ENCODE measurements at places on chromosomes 7 and 10.

DNA sequence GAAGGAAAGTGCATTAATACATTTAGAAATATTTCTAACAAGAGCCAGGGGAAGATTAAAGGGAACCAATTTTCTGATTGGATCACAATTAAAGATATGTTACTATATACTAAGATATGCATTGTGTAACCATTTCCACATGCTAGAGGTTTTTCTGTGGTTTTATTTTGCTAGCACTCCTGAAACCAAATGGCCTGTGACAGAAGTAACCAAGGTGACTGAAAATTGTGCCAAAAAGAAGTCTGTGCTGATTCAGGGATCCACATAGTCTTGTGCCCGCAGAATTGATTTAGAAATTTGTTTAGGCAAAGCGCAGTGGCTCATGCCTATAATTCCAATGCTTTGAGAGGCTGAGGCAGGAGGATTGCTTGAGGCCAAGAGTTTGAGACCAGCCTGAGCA lies 1.8 kb downstream of the CC2D2B start:
- no peak for DNase-seq

- DNase-seq, result no peak
These were observed 195.8 kb upstream of the FAM3C start for GRCh38 chr7:121591926-121592325.

DNA sequence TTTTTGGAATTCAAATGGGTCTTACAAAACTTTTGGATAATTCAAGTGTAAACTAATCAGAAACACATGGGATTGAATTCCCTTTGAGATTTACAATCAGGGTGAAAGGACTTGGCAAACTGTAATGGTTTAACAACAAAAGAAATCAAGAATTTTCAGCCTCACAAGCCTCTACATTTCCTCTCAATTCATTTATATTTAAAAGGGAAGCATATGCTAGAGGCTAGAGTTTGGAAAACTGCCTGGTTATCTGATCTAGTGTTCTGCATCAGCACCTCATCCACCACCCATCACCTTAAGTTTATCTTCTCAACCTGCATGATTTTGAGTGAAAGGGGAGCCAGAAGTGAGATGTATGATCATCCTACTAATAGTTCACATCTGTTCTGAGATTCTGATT lies 120.7 kb downstream of the TES start:
- no peak for DNase-seq

DNA sequence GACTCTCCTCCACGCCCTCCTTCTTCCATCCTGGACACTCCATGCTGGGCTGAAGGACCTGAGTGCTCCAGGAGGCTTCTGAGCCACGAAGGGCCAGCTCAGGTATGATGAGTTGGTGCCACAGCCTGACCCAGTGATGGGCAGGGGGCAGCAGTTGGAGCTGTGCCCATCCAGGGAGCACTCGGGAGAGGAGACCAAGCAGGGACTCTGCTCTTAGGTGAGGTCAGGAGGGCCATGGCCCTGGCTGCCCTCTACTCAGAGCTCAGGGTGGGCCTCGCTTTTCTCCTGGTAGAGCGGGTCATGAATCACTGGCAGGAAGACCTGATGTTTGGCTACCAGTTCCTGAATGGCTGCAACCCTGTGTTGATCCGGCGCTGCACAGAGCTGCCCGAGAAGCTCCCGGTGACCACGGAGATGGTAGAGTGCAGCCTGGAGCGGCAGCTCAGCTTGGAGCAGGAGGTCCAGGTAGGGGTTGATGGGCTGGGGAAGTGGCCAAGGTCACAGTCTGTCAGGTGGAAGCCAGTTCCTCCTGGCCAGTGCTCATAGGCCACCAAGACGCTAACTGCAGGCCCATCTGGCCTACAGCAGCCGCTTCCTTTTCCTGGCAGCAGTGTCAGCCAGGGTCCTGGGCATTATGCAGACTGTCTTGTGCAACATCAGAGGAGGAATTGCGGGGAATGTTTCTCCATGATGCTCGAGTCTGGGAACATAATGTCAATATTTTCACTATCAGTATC lies 50.8 kb downstream of the ALOX5 start:
- DNase-seq, result no peak

- DNase-seq, result no peak
These were observed 20.5 kb downstream of the TRPV5 start for GRCh38 chr7:142913051-142913450.

DNA sequence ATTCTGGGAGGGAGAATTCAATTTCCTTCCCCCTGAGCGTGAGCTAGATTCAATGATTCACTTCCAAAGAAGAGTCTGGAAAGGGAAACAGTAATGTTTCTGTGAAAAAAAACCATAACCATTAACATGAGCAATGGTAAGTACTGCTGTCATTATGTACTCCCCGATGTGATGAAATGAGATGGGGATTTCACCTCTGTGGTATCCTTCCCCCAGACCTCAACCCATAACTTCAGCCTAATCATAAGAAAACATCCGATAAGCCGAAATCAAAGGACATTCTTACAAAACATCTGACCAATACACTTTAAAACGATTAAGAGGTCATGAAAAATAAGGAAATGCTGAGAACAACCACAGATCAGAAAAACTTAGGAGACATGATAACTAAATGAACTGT lies 27.2 kb downstream of the EZH2 start:
- no peak for DNase-seq

DNA sequence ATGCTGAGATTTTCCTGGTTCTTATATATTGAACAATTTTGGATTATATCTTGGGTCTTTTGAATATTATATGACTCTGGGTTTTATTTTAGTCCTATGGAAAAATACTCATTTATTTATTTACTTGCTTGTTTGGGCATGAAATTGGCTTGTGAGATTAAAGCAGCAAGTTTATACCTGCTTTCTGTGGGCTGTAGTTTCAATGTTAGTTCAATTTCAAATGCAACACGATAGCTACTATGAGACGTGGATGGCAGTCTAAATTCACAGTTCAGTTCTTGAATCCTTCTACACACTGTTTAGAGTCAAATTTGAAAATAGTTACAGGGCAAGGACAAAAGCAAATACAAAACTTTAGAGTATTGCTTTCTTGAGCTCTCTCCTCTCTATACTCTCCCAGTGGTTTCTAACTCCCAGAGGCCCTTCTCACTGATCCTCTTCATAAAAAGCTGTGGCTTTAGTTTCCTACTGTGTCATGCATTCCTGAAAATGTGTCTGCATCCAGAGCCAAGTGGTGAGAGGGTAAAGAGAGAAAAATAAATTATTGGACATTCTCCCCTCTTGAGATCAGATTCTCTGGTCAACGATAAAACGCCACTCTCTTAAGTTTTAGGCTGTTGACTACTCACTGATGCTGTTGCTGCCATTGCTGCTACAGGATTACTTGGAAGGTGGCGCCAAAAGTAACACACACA lies 34.4 kb downstream of the POLR1F start:
- no peak for DNase-seq

- peak; percentile 76 for DNase-seq
These were observed 56.5 kb upstream of the PCGF5 start for GRCh38 chr10:91163869-91164474.

DNA sequence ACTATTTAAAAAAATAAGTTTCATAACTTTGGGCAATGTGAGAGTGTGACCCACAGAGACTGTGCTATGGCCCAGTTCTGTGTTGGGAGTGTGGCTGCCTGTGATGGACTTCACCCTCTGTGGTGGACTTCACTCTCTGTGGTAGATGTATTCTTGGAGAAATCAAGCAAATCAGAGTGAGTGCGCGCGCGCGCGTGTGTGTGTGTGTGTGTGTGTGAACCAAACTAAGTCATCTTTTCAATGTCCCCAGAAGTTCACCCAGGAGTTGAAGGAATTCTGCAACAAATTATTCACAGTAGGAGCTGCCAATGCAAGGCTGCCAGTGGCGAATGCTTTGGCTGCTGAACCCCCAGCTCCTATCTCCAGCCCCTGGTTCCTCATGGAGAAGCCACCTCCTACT lies 184.5 kb downstream of the ADAM12 start:
- DNase-seq, result no peak

GRCh38 chr10:130380056-130380455 lies 243.9 kb downstream of the GLRX3 start:
- no peak for DNase-seq

DNA sequence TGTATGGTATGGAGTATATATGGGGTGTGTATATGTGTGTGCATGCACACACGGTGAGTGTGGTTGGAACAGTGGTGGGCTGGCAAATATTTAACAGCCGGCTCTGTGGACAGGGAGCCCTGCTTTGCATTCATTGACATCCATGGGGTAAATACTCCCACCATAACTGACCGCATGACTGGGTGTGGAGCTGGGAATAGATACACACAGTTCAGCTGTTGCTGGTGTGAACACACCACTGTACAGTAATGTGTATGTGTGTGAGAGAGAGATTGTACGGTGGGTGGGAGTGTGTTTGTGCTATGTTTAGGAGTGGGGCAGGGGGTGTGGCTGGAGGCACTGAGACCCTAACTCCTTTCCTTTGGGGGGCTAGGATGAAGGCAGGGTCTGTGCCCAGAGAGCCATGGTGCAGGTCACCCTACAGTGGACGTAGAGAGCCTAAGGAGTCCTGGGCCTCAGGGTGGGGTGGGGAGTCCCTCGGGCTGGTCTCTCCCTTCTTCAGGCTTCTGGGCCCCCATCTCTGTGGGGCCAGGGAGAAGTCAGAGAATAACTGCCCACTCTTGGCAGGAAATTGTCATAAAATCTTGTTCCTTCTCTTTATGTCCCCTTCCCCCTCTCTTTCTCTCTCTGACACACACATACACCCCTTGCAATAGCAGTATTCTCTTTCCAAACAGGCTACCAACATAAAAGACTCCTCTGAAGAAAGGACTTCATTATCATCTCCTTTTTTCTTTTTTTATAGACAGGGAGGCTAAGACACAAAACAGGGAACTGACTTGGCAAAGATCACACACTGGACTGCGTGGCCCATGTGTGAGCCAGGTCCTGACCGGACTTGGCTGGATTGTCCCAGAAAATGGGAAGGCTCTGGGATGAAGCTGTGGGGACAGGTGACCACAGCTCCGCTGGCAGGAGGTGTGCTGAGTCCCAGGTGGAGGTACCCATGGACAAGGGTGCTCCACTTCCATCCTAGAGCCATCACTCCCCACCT lies 3.2 kb downstream of the SFRP5 start:
- no peak for DNase-seq

GRCh38 chr10:76558586-76558985 lies 1079.0 kb downstream of the KCNMA1 start:
- DNase-seq, result no peak

DNA sequence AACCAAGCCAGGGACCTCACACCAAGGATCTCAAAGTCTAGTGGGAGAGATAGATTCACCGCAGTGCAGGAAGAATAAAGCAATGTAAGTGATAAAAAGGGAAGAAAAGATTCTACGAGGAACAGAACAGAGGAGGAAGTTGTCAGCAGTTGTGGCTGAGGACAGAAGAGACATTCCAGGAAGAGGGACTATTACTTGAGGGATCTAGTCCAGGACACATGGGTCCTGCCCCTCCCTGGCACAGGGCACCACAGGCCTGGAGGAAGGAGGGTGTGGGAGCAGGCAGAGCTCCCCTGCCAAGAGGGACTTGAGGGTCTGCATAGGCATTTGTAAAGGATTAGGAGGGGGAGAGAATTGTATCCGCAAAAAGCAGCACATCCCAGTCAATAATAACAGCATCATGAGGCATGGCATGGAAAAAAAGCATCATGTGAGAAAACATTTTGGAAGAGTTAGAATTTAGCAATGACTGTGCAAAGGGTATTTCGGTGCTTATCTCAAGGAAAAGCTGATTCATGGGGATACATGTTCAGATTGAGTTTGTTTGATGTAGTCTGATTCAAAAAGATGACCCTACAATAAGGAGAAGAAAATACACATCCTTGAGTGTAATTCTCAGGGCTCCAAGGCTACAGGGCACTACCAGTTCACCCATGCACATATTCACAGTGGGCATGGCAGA lies 12.7 kb downstream of the C10orf71 start:
- no peak for DNase-seq

- no peak for DNase-seq
These were observed 19.9 kb downstream of the LMTK2 start for GRCh38 chr7:98126311-98127142.

- DNase-seq, result no peak
These were observed 51.2 kb upstream of the SEMA3A start for GRCh38 chr7:84245835-84246234.

GRCh38 chr10:69362471-69362954 lies 54.2 kb downstream of the TACR2 start:
- no peak for DNase-seq

GRCh38 chr7:39958038-39958437 lies 8.0 kb downstream of the CDK13 start:
- no peak for DNase-seq

- no peak for DNase-seq
These were observed 844 bp upstream of the KAT6B start for GRCh38 chr10:74825371-74826141.

DNA sequence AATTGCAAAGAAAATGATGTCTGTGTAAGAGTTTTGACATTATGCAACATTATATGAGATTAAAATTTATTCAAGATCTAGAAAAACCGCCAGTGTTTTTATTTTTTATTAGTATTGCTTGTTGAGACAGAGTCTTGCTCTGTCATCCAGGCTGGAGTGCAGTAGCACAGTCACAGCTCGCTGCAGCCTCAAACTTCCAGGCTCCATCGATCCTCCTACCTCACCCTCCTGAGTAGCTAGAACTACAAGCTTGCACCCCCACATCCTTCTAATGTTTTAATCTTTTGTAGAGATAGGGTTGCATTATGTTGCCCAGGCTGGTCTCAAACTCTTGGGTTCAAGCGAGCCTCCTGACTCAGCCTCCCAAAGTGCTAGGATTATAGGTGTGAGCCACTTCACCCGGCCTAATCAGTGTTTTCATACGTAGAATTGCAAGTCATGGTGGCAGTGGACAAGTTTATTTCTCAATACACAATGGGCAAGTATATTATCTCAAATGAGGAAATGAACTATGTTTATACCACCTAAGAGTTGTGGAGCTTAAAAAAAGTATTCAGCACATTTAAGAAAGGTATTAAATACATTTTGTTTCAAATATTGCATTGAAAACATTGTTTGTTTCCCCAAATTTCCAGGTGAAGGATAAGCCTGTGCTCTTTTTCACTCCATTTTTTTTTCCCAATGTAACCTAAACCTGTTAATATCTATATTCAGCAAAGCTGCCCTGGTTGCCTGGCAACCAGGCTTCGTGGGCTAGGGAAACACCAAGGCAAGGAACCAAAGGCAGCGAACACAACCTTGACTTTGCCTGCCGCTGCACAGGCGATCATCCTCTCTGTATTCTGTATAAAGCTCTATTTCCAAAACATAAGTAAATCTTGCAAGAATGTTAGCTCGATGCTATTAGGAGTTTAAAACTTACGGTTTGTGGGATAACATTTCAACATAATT lies 163.9 kb downstream of the CACNB2 start:
- no peak for DNase-seq

- DNase-seq, result no peak
These were observed 118.4 kb upstream of the SLC25A13 start for GRCh38 chr7:96440328-96440727.
